Activated CD4-positive, alpha-beta T cell treated with anti-CD3 and anti-CD28 coated beads for 36 hours (primary cell): ENCODE measurements at places on chromosomes 12 and 14. TPM values are rescaled to one million over a fixed set of nuclear protein-coding genes. Genes with fewer than 3 reads are reported as not detected.

- H3K27ac ChIP-seq: no peak overlapping the region
- no peaks in the 10 kb centered on the region for H3K27me3 ChIP-seq
- DNase-seq: no peak
- peaks cover 2% of the 10 kb centered on the region for H3K36me3 ChIP-seq
Observed at GRCh38 chr12:124371970-124372555, 77.2 kb downstream of the RFLNA start.

The TUNAR gene
- not detected for total RNA-seq

- no peaks in the 10 kb centered on the region for H3K36me3 ChIP-seq
- no peak for DNase-seq
- peaks cover 10% of the 10 kb centered on the region for H3K4me1 ChIP-seq
- no peak overlapping the region for H3K4me3 ChIP-seq
- peaks cover 16% of the 10 kb centered on the region for H3K27me3 ChIP-seq
- H3K27ac ChIP-seq: no peak overlapping the region
Observed at GRCh38 chr12:101637936-101638335, 43.2 kb downstream of the MYBPC1 start.

DNA sequence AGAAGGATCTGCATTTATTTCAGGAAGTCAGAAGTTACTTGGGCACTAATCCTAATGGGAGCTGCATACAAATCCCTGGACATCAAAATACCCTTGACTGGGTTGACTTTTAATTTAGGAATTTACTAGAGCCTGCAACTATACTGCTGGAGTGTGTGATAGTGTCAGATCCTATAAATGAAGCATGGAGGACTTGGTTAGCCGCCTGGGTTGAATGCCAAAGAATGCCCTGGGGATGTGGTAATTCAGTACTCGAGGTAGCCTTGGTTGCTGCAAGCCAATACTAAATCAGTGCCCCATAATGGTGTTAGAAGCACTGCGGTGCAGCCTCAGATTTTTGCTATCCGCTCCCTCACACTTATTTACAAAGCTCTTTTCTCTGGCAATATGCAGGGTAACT is 184.9 kb downstream of the CAPZA3 start:
- no peaks in the 10 kb centered on the region for H3K36me3 ChIP-seq
- no peak overlapping the region for H3K4me3 ChIP-seq
- no peak for DNase-seq
- peaks cover 6% of the 10 kb centered on the region for H3K27me3 ChIP-seq

- no peak for DNase-seq
- H3K36me3 ChIP-seq: no peaks in the 10 kb centered on the region
- H3K4me1 ChIP-seq: no peaks in the 10 kb centered on the region
- no peaks in the 10 kb centered on the region for H3K27me3 ChIP-seq
Observed at GRCh38 chr12:38850461-38850860, 54.9 kb downstream of the CPNE8 start.

DNA sequence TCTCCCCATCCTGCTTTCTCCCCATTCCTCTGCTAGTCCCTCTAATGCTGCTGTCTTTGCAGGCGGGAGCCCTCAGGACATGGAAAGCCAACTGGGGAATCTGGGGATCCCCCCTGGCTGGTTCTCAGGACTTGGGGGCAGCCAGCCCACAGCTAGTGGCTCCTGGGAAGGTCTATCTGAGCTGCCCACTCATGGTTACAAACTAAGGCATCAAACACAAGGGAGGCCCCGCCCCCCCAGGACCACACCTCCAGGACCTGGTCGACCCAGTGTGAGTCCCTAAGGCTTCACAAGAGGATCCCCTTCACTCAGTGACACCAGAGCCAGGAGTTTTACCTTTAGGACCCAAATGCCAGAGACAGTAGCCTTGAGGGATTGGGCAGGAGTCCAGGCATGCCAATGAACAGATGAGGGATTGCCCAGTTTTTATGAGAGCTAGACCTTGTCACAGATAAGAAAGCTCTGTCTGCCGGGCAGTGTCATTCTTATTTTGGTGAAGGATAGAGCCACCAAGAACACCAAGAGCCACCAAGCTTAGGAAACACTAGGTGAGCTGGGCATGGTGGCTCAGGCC is 8.0 kb upstream of the CPNE6 start:
- H3K4me3 ChIP-seq: no peak overlapping the region
- H3K36me3 ChIP-seq: no peaks in the 10 kb centered on the region
- no peaks in the 10 kb centered on the region for H3K4me1 ChIP-seq
- H3K27me3 ChIP-seq: no peaks in the 10 kb centered on the region
- DNase-seq: no peak
- no peak overlapping the region for H3K27ac ChIP-seq

DNA sequence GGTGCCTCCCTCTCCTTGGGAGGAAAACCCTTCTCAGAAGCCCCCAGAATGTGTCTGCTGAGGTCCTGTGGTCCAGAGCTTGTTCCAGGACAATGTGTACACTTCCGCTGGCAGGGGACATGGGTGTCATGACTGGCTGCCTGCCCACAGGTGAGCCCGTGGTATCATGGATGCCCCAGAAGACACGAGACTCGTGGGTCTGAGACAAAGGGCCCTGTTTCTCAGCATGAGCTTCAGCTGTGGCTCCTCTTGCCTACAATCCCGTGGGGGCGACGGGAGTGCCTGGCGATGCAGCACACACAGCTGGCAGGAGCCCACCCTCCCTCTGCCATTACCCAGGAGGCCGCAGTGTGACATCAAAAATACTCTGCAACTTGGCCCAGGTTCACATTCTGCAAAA is 7.0 kb downstream of the TMEM121 start:
- peaks cover 8% of the 10 kb centered on the region for H3K4me1 ChIP-seq
- peaks cover 1% of the 10 kb centered on the region for H3K36me3 ChIP-seq
- H3K27me3 ChIP-seq: peaks cover 2% of the 10 kb centered on the region
- DNase-seq: no peak

- H3K27ac ChIP-seq: no peak overlapping the region
- DNase-seq: no peak
- no peak overlapping the region for H3K4me3 ChIP-seq
- H3K27me3 ChIP-seq: no peaks in the 10 kb centered on the region
- no peaks in the 10 kb centered on the region for H3K36me3 ChIP-seq
- H3K4me1 ChIP-seq: peaks cover 7% of the 10 kb centered on the region
Observed at GRCh38 chr12:39592295-39592694, 27.3 kb downstream of the ABCD2 start.

- no peaks in the 10 kb centered on the region for H3K36me3 ChIP-seq
- H3K4me3 ChIP-seq: no peak overlapping the region
- peaks cover 4% of the 10 kb centered on the region for H3K4me1 ChIP-seq
- no peak overlapping the region for H3K27ac ChIP-seq
- H3K27me3 ChIP-seq: peaks cover 5% of the 10 kb centered on the region
- no peak for DNase-seq
Observed at GRCh38 chr12:51942501-51943000, 8.9 kb upstream of the ACVR1B start.

DNA sequence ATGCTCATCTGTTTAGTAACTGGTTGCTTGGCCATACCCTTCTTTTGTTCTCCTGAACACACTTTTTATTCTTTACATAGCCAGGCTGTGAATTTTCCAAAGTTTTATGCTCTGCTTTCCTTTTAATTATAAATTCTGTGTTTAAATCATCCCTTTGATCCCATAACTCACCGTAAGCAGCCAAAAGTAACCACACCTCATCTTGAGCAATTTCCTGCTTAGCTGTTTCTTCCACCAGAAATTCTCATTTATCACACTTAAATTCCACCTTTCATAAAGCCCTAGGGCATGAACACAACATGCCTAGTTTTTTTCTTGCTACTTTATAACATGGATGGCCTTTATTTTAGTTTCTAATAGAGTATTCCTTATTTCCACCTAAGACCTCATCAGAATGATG is 510.7 kb downstream of the C12orf50 start:
- H3K27ac ChIP-seq: no peak overlapping the region
- no peaks in the 10 kb centered on the region for H3K4me1 ChIP-seq
- H3K27me3 ChIP-seq: no peaks in the 10 kb centered on the region
- no peak for DNase-seq

DNA sequence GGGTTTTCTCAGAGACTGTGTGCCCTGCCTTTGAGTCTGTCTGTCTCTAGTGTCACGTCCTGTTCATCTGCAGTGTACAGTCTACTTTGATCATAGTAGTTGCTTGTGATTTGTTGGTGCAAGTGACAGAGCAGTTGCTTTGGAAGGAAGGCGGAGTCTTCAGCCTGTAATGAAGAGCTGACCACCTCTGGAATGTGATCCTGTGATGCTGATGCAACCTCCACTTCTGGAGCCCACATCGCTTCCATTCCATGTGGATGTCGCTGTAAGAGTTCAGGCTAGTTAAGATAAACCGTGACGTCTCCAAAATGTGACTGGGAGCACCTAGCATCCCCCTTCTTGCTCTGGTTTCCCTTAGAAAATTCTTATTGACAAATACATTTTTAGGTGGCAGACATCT is 51.8 kb downstream of the PELI2 start:
- H3K36me3 ChIP-seq: peaks cover 7% of the 10 kb centered on the region
- peaks cover 37% of the 10 kb centered on the region for H3K4me1 ChIP-seq
- no peaks in the 10 kb centered on the region for H3K27me3 ChIP-seq

DNA sequence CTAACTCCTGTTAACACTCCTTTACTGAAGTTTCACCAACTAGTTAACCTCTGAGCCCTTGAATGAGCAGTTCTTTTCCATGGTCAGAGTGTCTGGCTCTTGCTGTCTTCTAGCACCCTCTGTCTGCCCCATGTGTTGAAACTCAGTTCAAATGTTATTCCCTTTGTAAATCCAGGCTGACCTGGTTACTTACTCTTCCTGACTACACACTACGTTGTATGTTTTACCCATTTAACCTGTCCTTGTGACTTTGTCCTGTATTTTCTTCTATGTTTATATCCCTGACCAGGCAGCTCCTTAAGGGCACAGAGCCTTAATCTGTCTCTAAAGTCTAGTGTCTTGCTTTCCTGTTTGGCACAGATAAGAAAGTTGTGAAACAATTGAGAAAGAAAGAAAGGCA is 389.0 kb upstream of the RPL10L start:
- no peak overlapping the region for H3K4me3 ChIP-seq
- H3K4me1 ChIP-seq: no peaks in the 10 kb centered on the region
- no peaks in the 10 kb centered on the region for H3K36me3 ChIP-seq
- H3K27me3 ChIP-seq: no peaks in the 10 kb centered on the region
- no peak for DNase-seq
- H3K27ac ChIP-seq: no peak overlapping the region

GRCh38 chr12:111767362-111768158 is 827 bp downstream of the ALDH2 start:
- peaks cover 14% of the 10 kb centered on the region for H3K4me1 ChIP-seq
- peak overlapping the region; percentile 51 for H3K27ac ChIP-seq
- DNase-seq: no peak

The RTL1 gene
- total RNA-seq: not detected
